Naive thymus-derived CD4-positive, alpha-beta T cell (primary cell): ENCODE measurements at places on chromosomes 3 and 15.

- DNase-seq = no peak
Observed at GRCh38 chr15:33242165-33242564, 47.7 kb upstream of the FMN1 start.

GRCh38 chr3:42750834-42751233 lies 22.2 kb downstream of the CCDC13 start:
- no peak for DNase-seq

DNA sequence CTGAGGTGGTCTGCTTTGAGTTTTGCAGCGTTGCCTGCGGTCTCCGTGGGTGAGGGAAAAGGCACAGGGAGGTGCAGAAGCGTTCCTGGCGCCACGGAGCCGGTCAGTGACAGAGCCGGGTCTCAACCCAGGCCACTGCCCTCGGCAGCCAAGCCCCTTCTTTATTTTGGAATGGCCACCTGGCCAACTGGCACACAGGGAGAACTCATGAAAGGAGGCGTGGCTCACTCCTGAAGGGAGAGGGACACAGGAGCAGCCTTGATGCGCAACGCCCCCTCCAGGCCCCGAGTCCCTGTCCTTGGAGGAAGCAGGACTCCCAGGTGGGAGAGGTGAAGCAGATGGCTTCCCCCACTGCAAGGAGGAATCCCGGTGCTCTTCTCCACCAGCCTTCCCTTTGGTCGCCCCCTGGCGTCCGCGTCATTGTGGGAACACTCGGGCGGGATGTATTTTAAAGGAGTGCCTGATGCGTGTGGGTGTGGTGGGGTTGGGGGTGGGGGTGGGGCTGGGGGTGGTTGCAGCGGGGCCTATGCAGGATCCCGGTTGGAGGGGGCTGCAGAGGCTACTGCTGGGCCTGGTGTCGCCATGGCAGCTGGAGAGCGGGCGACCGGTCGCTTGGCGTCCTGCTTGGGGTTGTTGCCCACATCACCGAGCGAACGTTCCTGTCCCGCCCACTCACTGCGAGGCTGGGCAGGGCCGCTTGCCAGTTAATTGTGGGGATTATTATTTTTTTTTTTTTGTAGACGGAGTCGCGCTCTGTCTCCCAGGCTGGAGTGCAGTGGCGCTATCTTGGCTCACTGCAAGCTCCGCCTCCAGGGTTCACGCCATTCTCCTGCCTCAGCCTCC lies 32.6 kb downstream of the APBA2 start:
- no peak for DNase-seq

- DNase-seq = no peak
Observed at GRCh38 chr3:172904711-172905373, 154.3 kb downstream of the ECT2 start.

- no peak for DNase-seq
Observed at GRCh38 chr15:57609805-57610529, 18.3 kb downstream of the MYZAP start.

GRCh38 chr3:52243791-52244628 lies 1.5 kb upstream of the PPM1M start:
- DNase-seq = no peak

- peak; percentile 99 for DNase-seq
Observed at GRCh38 chr3:52455283-52456168, at the start of gene NISCH. Gene NISCH, plus strand, starts transcription at chr3:52455604. Its CDS starts 38 bp downstream, at chr3:52455642.

DNA sequence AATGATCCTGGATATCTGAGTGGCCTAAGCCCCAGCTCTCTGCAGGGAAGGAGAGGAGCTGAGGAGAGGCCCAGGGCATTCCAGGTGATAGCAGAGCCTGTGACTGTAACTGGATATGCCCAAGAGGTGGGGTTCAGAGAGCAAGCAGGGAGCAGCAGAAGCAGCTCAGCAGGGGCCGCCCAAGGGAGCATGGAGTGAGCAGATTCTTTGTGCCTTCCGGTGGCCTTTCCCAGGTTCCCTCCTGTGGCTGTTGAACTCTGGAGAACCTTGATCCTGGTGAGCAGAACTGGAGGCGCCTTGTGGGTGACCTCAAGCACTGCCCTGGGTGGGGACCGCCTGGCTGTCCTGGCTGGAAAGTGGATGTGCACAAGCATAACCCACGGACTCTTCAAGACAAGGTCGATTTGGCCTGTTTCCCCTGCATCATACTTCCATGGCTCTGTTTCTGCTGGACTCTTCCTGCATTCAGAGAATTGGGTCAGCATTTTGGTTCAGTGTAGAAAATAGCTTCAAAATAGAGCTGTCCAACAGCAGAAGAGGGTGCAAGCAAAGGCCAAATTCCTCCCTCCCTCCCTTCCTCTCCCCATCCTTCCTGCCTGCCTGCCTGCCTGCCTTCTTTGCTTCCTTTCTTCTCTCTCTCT lies 76.1 kb downstream of the ARNT2 start:
- DNase-seq = no peak

- DNase-seq = no peak
Observed at GRCh38 chr15:69606144-69606543, 153.5 kb downstream of the RPLP1 start.

- no peak for DNase-seq
Observed at GRCh38 chr3:127959873-127960272, 44.8 kb downstream of the KBTBD12 start.

DNA sequence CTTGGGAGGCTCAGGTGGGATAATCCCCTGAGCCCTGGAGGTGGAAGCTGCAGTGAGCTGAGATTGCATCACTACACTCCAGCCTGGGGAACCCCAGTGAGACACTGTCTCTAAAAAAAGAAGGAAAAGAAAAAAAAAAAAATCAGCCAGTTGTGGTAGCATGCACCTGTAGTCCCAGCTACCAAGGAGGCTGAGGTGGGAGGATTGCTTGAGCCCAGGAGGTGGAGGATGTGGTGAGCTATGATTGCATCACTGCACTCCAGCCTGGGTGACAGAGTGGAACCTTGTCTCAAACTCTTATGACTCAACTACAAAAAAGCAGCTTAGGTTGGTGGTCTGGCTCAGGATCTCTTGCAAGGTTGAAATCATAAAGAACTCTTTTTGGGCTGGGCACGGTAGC lies 19.3 kb upstream of the GPX1 start:
- DNase-seq = no peak

DNA sequence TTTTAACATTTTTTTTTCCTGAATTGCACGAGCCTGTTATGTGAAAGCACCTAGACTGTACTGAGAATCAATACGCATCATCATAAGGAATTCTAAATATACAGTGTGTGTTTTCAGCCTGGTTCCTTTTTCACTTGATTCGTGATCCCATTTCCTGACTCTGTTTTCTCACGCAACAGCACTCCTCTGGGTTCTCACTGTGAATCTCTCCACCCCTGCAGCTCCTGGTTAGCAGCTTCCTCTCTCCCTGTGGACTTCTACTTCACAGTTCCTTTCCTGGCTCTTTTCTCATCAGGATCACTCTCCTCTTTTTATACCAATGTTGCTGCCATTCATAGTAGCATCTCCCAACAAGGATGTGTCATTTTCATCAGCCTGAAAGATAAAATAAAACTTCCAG lies 297.2 kb downstream of the CADM2 start:
- no peak for DNase-seq

GRCh38 chr3:170002231-170002630 lies 35.6 kb upstream of the GPR160 start:
- DNase-seq = no peak

DNA sequence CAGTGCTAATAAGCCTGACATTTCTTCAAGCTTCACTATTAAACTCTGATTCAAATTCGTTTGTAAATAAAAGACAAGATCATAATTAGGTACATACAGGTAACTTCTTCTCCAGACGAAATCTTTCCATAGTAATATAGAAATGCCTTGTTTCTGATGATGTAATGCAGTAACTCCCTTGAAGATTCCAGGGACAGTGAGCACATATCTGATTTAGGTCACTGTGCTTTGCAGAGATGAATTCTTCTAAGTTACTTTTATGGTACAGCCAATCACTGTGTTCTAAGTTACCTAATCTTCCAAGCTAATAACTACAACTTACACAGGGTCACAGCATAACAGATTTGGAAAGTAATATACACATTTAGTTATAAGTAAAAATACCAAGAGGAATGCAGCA lies 27.6 kb downstream of the SLC4A7 start:
- DNase-seq = no peak

- DNase-seq = peak; percentile 28
Observed at GRCh38 chr15:62068071-62068809, 1.5 kb downstream of the C2CD4A start.

DNA sequence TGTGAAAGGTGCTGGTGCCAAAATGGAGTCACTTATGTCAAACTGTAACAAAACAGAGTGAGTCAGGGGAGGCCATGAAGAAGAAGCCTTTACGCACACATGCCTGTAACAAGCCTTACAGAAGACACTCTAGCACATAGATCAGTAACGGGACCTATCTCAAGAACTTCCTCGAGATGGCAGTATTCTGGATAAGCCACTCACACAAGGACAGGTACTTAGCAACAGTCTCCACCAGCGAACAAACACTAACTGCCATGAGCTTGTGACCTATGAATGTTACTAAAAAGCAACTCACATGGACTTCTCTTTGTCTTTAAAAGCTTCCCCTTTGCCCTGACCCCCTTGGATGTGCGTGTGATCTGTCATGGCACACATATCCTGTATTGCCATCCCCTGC lies 235.1 kb downstream of the CD47 start:
- peak; percentile 4 for DNase-seq

DNA sequence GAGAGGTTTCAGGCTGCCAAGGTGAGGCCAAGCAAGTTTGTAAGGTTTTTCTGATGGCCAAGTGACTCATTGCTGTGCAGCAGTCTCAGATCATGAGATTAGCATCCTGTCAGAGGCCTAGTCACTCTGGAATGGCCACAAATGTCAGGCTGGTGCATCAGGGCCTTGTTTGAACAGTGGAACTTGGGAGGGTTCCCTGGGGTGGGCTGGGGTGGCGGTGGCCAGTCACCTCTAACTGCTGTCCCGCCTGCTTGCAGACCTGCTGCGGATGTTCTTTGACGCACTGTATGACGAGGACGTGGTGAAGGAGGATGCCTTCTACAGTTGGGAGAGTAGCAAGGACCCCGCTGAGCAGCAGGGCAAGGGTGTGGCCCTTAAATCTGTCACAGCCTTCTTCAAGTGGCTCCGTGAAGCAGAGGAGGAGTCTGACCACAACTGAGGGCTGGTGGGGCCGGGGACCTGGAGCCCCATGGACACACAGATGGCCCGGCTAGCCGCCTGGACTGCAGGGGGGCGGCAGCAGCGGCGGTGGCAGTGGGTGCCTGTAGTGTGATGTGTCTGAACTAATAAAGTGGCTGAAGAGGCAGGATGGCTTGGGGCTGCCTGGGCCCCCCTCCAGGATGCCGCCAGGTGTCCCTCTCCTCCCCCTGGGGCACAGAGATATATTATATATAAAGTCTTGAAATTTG lies 2.8 kb upstream of the FAM131A start:
- DNase-seq = no peak

GRCh38 chr3:150736903-150737832 lies 25.8 kb downstream of the SIAH2 start:
- peak; percentile 38 for DNase-seq

- peak; percentile 45 for DNase-seq
Observed at GRCh38 chr3:45864760-45865519, 21.4 kb upstream of the CCR9 start.
